ENCODE measurements at places on chromosomes 2 and 18.
A peak's percentile ranks its signal among the peaks of the same experiment; 100 is the strongest.

DNA sequence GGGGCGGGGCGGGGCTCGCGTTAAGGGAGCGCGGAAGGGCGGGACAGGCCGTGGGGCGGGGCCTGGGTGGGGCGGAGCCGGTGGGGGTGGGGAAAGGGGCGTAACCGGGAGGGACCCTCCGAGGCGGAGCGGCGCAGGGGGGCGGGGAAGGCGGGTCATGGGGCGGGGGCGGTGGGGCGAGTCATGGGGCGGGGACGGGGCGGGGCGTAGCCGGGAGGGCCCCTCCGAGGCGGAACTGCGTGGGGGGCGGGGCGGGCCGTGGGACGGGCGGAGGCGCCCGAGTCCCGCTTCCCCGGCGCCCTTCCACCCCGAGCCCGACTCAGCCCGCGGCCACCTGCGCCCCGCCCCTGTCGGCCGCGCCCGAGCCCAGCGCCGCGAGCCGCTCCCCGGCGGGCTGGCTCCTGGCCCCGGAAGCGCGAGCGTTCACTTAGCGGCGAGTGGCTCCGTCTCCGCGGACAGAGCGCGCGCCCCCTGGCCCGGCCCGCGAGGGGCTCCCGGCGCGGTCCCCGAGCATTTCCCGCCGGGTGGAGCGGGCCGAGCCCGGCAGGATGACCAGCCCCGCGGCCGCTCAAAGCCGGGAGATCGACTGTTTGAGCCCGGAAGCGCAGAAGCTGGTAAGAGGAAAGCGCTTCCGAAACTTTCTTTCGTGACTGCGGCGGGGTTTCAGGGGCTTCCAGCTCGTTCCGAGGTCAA lies 64.7 kb downstream of the LRRFIP1 start:
- peak; percentile 94 for DNase-seq

DNA sequence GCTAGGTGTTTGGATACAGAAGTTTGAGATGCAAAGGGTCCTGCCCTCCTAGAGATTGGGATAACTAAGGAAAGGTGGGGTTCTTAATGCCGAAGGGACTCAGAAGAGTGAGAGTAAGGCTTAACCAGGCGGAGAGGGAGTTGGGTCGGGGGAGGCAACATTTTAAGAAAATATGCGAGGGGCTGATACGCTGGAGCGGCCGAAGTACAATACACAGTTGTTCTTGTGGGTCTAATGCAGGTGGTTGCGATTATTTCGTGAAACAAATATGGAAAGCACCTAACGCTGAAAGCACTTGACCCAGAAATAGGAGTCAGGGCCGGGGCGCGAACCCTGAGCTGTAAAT lies 344 bp upstream of the MRPL33 start:
- DNase-seq, result no peak

- DNase-seq, result no peak
Measured at GRCh38 chr2:225472161-225472560, 72.7 kb downstream of the NYAP2 start.

DNA sequence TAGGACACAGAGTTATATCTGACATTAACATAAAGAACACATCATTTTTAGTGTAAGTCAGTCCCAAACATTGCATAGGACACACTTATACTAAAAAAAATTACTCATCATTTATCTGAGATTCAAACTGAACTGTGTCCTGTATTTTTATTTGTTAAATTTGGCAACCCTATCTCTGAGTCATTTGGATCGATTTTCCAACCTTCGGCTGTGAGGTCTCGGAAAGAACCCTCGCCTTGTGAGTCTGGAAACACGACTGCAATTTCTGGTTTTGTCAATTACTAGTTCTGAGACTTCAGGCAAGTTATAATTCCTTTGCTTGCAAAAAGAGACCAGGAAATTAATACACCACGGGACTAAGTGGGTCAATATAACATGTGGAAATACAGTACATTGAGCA lies 14.0 kb downstream of the ATP8B1 start:
- no peak for DNase-seq

DNA sequence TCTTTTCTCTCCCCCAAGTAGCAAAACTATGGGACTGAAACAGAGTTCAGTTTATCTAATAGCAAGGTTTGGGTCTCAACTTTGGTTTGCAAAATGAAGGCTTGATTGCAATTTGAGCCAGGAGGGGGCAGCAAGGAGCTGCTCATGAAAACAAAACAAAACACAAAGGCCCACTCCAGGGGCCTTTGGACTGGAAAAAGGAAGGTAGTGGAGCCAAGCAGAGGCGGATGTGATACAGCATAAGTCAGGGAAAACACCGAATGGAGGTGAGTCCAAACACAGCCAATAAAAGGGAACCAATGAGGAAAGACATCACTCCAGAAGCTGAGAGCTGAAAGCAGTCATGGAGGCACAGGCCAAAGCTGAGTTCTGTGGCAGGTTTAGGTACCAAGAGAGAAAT lies 799.7 kb upstream of the ACVR2A start:
- DNase-seq, result peak; percentile 6

GRCh38 chr2:17762451-17762850 lies 8.5 kb downstream of the GEN1 start:
- no peak for DNase-seq

- no peak for DNase-seq
Measured at GRCh38 chr18:39594206-39594605, 2028.6 kb upstream of the CELF4 start.

- DNase-seq, result peak; percentile 54
Measured at GRCh38 chr18:44130376-44130942, 550.2 kb upstream of the SETBP1 start.

Data from SHP77 (cell line).